Stimulated activated CD4-positive, alpha-beta T cell treated with anti-CD3 and anti-CD28 coated beads, Interleukin-1b, Interleukin-23, amount 100 ng/mL, for 24 hours (primary cell): ENCODE measurements at places on chromosomes 4 and X.

- no peak for DNase-seq
Observed at GRCh38 chr4:144178414-144178813, 37.9 kb upstream of the GYPA start.

- no peak for DNase-seq
Observed at GRCh38 chr4:77695774-77696173, 90.2 kb downstream of the CXCL13 start.

GRCh38 chr4:13524504-13525243, 19.6 kb downstream of the NKX3-2 start:
- no peak for DNase-seq

- DNase-seq = no peak
Observed at GRCh38 chr4:182292612-182293011, 49.4 kb downstream of the TENM3 start.

- DNase-seq = no peak
Observed at GRCh38 chrX:19303256-19303880, 40.4 kb upstream of the PDHA1 start.

- DNase-seq = no peak
Observed at GRCh38 chrX:96576368-96576767, 108.3 kb upstream of the DIAPH2 start.

DNA sequence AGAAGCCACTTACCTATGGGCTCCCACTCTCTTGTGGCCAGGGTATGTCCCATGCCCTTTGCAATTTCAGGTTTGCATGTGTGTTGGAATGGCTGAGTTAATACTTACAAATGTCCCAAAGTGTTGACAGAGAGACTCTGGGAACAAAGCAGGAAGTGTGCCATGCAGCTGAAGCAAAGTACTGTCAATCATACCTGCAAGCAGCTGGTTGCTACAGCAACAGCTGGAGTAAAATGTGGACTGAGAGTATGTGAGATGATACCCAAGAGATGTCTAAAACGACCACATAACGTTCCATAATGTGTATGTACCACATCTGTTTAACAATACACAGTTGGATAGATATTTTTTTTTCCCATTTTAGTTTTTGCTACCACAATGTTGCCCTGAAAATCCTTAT, 82.8 kb upstream of the CAMK2D start:
- no peak for DNase-seq

GRCh38 chr4:130233377-130234047, 1137.6 kb downstream of the C4orf33 start:
- DNase-seq = no peak

DNA sequence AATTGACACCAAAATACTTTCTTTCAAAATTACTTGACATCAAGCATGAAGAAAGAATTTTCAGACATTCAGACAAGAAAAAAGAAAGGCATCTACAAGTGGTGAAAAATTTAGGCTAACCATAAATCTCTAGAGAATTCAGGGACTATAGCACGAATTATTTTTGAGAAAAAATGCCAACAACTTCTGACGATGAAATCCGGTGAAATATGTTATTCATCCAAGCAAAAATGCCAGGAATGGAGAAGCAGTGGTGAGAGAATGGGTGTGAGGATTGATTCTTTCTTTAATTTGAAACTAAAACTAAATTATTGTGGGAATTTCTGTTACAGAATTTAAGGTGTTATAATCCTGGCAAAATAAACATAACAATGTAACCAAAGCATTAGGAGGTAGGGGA, 69.4 kb upstream of the SORBS2 start:
- DNase-seq = no peak

DNA sequence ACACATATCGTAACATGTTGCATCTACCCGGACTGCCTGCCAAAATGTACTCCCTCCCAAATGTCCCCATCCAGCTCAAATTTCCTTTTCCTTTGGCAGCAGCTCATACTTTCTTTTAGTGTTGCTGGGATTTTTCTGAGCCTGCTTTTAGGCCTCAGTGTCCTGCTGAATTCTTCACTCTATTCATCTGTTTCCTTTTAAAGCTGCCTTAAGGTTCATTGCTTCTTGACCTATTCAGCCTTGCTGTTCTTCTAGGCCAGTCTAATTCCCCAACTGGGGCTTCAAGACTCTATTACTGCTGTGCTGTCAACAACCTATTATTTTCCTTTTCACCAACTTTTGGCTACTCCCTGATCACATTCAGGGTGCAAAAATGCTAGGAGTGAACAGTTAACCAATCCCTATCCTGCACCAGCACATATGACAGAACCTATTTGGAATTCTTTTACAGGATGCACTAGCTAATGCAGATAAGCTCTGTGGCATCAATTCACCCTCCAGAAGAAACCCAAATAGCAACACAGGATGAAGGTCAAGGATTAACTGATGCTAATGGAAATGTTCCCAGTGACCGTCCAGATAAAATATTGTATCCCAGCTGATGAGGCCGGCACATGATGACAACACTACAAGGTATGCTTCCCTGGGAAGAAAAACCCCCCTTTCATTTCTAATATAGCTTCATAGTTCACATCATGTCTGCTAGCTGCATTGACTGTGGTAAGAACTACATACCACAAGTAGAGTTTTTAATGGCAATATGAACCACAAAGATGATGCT, 114.7 kb upstream of the TTC29 start:
- DNase-seq = no peak

GRCh38 chr4:143406523-143406922, 69.8 kb downstream of the GAB1 start:
- DNase-seq = no peak

- DNase-seq = no peak
Observed at GRCh38 chrX:13283512-13283911, 36.3 kb downstream of the ATXN3L start.

GRCh38 chr4:172404676-172405075, 591.5 kb downstream of the GALNTL6 start:
- DNase-seq = no peak

DNA sequence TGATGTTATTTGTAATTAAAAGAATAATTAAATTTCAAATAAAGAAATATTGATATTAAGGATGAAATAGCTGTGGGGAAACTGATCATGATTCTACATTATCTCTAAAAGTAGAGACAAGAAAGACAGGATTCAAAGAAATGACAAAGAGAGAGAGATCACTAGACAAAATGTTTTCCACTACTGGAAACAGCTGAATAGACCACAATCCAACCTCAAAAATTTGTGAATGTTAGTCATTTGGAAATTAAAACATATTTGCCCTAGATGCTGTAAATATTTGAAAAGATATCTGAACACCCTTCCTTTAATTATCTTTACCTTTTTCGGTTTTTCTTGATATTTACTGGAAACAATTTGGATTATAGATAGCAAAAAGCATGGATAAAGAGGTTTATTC, 414.9 kb downstream of the CENPC start:
- no peak for DNase-seq

- no peak for DNase-seq
Observed at GRCh38 chr4:14924812-14925344, 77.4 kb upstream of the CPEB2 start.

DNA sequence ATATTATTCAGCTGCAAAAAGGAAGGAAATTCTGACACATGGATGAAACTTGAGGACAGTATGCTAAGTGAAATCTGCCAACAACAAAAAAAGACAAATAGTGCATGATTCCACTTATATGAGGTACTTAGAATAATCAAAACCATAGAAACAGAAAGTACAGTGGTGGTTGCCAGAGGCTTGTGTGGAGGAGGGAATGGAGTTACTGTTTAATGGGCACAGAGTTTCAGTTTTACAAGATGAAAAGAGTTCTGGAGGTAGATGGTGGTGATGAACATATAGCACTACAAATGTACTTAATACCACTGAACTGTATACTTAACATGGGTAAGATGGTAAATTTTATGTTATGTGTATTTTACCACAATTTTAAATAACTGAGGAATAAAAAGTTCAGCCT, 212.0 kb upstream of the KLF3 start:
- DNase-seq = no peak

DNA sequence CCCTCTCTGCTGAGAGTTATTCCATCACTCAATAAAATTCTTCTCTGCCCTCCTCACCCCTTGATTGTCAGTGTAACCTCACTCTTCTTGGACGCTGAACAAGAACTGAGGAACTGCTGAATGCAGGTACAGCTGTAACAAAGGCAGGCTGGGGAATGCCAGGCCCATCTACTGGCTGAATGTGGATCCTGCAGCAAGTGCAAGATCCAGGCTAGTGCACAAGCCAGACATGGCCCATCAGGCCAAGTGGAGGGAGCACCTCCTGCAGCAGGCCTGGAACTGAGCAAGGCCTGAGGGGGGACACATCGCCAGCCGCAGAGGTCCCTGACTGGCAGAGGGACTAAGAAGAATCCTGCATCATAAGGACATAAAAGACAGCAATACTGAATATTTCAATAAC, 411.8 kb upstream of the PCDH10 start:
- DNase-seq = no peak

DNA sequence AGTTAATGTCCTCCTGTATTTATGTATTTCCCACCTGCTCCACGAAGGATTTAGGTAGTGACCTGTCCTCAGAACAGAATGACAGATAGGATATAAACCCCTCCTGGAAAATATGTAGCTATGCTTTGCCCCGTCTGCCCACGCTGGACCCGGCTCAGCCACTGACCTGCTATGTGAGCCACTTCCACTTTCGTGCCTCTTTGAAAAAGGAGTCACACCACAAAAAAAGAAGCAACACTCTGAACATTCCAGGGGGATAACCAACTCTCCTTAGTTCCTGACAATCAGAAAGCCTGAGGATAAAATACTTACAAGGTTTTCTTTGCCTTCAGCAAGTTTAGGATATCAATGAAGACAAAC, 11.1 kb downstream of the ACSL1 start:
- DNase-seq = no peak

DNA sequence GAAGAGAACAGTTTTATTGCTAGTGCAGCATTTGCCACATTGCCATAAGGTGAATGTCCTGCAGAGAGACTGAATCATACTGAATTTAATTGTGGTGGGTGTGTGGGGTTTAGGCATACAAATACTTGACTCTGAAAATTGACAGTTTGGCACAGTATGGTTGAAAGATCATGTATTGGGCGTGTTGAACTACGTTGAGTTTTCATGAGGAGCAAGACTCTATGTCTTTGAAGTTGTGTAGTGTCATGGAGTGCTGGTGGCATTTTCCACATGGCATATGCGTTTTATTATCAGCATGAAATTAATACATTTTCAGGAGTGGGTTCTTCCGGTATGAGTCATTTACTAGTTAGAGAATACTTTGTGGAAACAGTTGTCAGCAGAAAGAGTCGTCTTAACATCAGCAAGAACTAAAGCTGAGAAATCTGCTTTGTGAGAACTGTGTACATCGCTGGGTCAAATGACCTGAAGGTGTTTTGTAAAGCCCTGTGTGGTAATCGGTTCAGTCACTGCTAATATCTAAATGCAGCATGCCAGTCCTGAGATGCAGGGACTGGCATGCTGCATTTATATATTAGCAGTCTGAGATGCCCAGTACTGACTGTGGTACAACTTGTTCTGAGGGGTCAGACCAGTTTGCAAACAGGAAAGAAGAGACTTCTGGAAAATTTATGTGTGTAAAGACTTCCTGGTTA, 50.3 kb downstream of the ARHGAP10 start:
- no peak for DNase-seq

DNA sequence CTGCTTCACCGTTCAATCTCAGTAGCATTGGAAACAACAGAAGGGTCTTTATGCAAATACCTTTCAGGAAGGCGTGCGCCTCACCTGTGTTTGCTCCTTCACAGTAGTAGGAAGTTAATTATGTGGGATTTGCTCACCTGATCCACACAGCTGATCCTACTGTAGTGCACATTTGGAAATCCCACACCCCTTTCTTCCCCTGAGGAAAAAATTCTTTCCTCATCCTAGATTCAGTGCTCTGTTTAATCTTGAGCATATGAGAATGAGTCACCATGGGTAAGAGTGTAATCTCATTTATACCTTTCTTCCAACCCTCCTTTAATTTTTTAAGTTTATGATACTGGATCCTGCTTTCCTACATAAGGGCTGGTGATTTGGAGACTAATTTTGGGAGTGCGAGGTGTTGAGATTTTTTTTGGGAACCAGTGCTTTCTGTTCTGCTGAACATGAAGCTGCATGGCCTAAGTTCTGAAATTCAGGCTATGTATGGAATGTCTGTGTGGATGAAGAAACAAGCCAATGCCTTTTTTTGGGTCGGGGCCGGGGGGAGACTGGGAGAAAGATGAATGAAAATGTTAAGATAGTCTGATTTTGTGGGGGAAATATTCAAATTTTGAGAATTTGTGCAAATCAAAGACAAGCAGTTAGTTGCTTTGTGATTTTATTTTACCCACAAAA, 19.0 kb downstream of the GAB1 start:
- no peak for DNase-seq

DNA sequence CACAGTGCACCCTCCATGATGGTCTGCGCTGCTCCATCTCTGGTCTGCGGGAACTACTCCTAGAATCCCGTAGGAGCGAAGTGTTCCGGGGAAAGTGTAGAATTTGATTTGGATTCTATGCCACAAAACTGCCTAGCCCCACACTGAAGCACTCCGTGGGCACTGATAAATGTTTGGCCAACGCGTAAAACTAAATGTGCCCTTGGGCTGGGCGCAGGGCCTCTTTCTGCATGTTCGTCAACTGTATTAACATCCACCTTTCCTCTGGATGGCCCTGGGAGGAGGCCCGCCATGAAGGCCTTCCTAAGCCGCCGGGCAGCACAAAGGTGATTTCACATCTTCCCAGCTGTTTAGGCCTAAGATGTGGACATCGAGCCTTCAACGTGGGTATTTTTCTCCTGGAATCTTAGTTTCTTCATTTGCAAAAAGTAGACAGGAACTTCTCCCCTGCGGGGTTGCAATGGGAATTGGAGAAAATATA, 2.6 kb downstream of the MSX1 start:
- no peak for DNase-seq
